Activated T-cell treated with anti-CD3 and anti-CD28 coated beads, Interleukin-2, amount 50 U/mL, for 24 hours (primary cell): ENCODE measurements at places on chromosomes 16 and 17.

DNA sequence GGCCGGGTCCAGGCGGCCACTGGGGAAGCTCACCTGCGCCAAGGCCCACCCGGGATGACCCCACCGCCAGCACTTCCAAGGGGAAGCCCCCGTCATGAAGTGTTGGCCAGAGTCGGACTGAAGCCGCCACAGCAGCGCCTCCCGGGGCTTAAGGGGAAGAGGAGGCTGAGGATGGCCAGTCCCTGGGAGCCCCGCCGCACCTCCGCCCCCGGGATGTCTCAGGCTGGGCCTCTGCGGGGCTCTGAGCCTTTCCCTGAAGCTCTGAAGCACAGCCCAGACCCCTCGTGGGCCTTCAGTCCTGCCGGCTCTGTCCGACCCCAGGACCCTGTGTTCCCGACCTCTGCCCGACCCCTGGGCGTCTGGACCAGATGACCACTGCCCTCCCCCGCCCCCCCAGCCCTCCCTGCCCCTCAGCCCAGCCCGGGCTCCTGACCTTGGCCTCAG lies 42.8 kb upstream of the ACSF3 start:
- no peak for DNase-seq

DNA sequence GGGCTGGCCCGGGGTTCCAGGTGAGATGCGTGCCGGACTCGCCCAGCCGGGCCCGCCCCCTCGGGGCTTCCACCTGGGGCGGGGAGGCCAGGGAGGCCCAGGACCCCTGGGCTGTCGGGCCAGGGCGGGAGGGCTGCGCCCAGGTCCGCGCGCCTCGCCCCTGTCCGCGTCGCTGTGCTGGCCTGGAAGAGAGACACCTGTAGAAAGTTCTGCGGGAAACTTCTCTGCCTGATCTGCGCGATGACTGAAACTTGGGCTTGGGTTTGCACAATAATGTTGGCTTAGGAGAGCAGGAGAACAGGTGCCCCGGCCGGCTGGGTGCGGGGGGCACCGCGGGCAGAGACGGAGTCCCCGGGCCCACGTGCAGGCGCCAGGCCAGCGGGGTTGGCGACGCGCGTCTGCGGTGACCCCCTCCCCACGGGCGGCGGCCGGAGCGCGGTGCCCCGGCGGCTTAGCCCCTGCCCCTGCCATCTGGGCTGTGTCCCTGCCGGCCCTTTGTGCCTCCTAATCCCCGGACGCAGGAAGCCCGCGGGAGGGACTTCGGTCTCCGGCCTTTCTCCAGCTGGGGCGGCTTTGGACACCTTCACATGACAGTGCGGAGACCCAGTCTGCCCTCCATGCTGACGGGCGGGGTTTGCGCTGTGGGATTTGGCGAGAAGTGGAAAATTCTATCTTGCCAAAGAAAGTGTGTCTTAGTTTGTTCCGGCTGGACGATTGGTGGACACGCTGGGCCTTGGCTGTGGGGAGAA lies 483 bp downstream of the LLGL2 start:
- no peak for DNase-seq

GRCh38 chr17:27079660-27080059 lies 214.3 kb upstream of the WSB1 start:
- no peak for DNase-seq

DNA sequence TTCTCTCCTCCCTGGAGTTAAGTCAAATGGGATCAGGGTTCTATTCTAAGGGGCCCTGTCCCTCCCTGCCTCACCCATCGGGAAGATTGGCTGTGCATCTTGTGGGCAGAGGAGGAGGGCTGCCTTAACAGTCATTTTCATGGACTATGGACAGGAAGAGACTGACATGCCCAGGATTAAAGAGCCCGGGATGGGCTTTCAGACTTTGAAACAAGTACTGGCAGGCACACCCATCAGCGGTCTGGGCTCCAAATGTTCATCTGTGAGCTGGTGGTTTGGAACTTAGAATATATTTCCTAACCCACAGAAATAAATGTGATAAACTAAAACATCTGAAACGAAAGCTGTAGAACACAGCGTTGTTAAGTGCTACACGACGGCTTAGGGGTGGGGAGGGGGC lies 6.5 kb downstream of the SLC6A4 start:
- DNase-seq = no peak

- no peak for DNase-seq
Measured at GRCh38 chr16:22955461-22956070, 141.6 kb downstream of the HS3ST2 start.

DNA sequence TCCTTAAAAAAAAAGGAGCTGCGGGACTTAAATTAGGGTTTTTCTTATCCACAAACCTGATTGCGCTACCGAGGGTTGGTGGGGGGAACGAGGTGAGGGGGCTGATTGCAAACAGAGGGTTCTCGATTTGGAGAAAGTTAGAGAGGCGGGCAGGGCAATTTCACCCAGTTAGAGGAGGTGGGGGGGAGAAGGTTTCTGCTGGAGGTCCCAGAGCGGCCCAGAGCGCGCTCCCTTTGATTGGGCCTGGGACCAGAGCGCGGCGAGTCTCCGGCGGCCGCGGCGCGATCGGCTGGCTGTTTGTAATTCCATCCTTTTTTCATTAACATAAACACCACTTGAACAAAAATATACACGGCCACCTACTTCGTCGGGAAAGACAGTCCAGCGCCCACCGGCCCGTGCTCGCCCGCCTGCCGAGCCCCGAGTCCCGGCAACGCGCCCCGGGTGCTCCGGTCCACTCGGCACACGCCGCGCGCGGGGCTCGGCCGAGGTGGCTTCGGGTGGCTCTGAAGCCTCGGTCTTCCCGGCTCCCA lies 13.3 kb upstream of the FOXF1 start:
- DNase-seq = no peak

GRCh38 chr17:9255833-9256232 lies 234.5 kb downstream of the NTN1 start:
- DNase-seq = no peak

- DNase-seq = no peak
Measured at GRCh38 chr16:79640513-79641360, 40.2 kb upstream of the MAF start.

GRCh38 chr16:67163164-67163998 lies 1.2 kb upstream of the HSF4 start:
- DNase-seq = peak; percentile 67

DNA sequence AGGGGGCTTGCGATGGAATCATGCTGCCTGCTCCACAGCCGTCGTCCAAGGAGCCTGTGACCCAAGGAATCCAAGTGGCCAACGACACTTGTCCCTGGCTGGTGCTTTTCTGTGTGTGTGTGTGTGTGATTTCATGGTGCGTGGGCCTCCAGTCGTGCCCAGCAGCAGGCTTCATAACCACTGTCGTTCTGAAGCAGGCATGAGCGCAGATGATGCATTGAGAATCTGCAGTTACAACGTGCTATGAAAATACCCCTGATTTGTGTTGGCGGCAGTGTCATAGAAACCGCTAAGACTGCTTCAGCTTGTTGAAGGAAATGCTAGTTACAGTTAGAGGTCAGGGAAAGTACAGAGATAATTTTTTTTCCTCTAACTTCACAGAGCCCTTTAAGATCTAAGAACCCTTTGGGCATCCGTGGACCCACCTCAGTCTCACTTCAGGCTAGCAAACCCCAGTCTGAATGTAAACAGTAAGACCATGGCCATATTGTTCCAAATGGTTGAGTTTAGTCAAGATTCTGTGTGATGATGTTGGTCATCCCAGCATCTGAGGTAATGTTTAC lies 15.6 kb downstream of the C16orf90 start:
- DNase-seq = no peak

GRCh38 chr16:12043953-12044352 lies 67.4 kb downstream of the SNX29 start:
- no peak for DNase-seq

GRCh38 chr16:86372193-86372592 lies 138.1 kb upstream of the FOXF1 start:
- no peak for DNase-seq

- no peak for DNase-seq
Measured at GRCh38 chr16:4115949-4116318, 308 bp downstream of the ADCY9 start.

GRCh38 chr16:49588729-49589384 lies 215.3 kb downstream of the C16orf78 start:
- DNase-seq = no peak

GRCh38 chr17:19948116-19948943 lies 29.3 kb downstream of the AKAP10 start:
- DNase-seq = no peak

- no peak for DNase-seq
Measured at GRCh38 chr16:48367441-48368049, 17.7 kb downstream of the SIAH1 start.

DNA sequence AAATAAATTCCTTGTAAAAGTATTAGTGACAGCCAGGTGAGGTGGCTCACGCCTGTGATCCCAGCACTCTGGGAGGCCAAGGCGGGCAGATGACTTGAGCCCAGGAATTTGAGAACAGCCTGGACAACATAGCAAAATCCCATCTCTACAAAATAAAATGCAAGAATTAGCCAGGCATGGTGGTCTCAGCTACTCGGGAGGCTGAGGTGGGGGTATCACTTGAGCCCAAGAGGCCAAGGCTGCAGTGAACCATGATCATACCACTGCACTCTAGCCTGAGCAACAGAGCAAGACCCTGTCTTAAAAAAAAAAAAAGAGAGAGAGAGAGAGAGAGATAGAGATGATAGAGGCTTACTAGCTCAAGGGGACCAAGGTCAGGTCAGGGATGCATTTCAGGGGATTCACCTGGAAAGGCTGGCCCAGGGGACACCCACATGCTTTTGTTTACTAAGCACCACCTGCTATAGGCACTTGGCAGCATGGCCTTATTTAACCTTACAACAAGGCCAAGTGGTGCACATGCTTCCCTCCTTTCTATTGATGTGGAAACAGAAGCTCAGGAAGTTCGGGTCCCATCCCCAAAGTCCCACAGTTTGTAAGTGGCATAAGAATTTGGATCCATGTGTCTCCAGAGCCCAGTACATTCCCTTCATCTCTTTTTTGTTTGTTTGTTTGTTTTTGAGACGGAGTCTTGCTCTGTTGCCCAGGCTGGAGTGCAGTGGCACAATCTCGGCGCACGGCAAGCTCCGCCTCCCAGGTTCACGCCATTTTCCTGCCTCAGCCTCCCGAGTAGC lies 12.4 kb upstream of the SRCIN1 start:
- DNase-seq = no peak

GRCh38 chr16:4594433-4595410 lies 20.0 kb downstream of the UBALD1 start:
- DNase-seq = no peak

- DNase-seq = no peak
Measured at GRCh38 chr16:25235991-25236390, 19.2 kb downstream of the AQP8 start.

DNA sequence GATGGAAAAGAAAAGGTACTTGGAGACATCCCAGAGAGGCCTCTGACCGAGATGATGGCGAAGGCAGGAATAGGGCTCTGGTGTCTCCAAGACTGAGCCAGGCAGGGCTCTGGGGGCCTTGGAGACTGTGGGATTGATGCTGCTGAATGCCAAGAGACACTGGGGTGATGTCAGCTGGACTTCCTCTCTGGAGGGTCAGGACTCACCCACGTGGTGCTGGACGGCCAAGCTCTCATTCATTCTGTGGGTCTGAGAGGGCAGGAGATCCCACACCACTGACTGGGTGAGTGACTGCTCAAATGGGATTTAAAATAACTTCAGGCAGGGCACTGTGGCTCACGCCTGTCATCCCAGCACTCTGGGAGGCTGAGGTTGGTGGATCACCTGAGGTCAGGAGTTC lies 64.8 kb downstream of the NT5M start:
- no peak for DNase-seq

- no peak for DNase-seq
Measured at GRCh38 chr16:83271970-83272575, 535.7 kb upstream of the HSBP1 start.

GRCh38 chr17:530851-531250 lies 178.2 kb upstream of the RPH3AL start:
- no peak for DNase-seq
